ENCODE measurements at places on chromosomes 3 and 15. TPM values are rescaled to one million over a fixed set of nuclear protein-coding genes. Genes with fewer than 3 reads are reported as not detected.

The RTP3 gene
- total RNA-seq = not detected

The CHP1 gene
- total RNA-seq = 62.2 TPM

The TPRG1 gene
- total RNA-seq = 1.2 TPM

The SLC27A2 gene
- 8.1 TPM for total RNA-seq

The CFAP92 gene
- total RNA-seq = not detected

The MST1 gene
- total RNA-seq = 2.8 TPM

The IL17RB gene
- total RNA-seq = 2.3 TPM

The NR2E3 gene
- 0.35 TPM for total RNA-seq

The POTEB2 gene
- total RNA-seq = not detected

The SLCO2A1 gene
- total RNA-seq = not detected

The GASK1A gene
- total RNA-seq = 1.9 TPM

The SLC12A1 gene
- total RNA-seq = not detected

The CD86 gene
- not detected for total RNA-seq

The FLNB gene
- 505 TPM for total RNA-seq

The EFCC1 gene
- not detected for total RNA-seq

The AMIGO3 gene
- 1.8 TPM for total RNA-seq

The CHRD gene
- total RNA-seq = not detected

The CAMKV gene
- total RNA-seq = 0.58 TPM

The CISH gene
- 1.6 TPM for total RNA-seq

The C3orf20 gene
- not detected for total RNA-seq

The GOLGA6L24 gene
- total RNA-seq = not detected

The AGBL1 gene
- total RNA-seq = not detected

The GFM1 gene
- 53.0 TPM for total RNA-seq

The MESP1 gene
- total RNA-seq = 32.9 TPM

The PP2D1 gene
- total RNA-seq = not detected

The THSD4 gene
- total RNA-seq = 29.0 TPM

The CDHR4 gene
- total RNA-seq = not detected

The PARP6 gene
- total RNA-seq = not detected

The CYP1A2 gene
- not detected for total RNA-seq

The TMCO5A gene
- not detected for total RNA-seq

The C15orf39 gene
- 23.8 TPM for total RNA-seq

The SENP8 gene
- total RNA-seq = 1.2 TPM

The ANKUB1 gene
- total RNA-seq = not detected

The TPRA1 gene
- 34.0 TPM for total RNA-seq

The LCTL gene
- not detected for total RNA-seq

The CLDN1 gene
- total RNA-seq = 6.8 TPM

The CAMP gene
- total RNA-seq = not detected

The PAQR5 gene
- 16.5 TPM for total RNA-seq

The MRPS22 gene
- total RNA-seq = 73.3 TPM

The PLA2G4F gene
- 5.5 TPM for total RNA-seq

The NMB gene
- 20.4 TPM for total RNA-seq

The HRH1 gene
- 7.5 TPM for total RNA-seq

The MAP2K1 gene
- total RNA-seq = 35.5 TPM

The B3GALNT1 gene
- 125 TPM for total RNA-seq

The SERPINI2 gene
- not detected for total RNA-seq

The TM6SF1 gene
- total RNA-seq = not detected

Data from PC-3 (cell line).